ENCODE measurements at places on chromosomes 3 and 15.

- DNase-seq, result no peak
These were observed 23.4 kb downstream of the SOX14 start for GRCh38 chr3:137787529-137787928.

DNA sequence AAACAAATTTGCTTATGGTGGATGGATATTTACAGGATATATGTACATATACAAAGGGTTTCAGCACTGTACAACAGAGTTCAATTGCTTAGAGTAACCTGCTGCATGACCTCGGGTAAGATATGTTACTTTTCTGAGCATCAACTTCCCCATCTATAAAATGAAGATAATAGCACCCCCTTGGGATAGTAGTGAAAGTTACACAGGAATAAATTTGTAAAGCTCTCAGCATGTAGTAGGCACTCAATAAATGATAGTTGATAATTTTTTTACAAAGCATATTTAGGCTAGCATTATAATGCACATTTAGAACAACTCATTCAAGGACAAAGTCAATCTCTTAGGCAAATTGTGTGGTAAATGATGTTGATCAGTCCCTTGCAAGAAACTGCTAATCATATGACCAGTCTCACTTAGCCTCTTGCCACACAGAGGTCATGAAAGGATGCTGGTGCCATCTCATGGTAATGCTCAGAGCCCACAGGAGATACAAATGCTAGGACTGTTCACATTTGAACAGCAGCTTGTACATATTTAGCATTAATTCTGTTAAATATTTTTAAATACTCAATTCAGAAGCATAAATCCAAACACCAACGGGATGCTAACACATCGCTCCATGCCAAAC, 123.9 kb downstream of the MAGI1 start:
- DNase-seq, result no peak

- DNase-seq, result no peak
These were observed 172.2 kb upstream of the STRIT1 start for GRCh38 chr3:155465664-155466063.

DNA sequence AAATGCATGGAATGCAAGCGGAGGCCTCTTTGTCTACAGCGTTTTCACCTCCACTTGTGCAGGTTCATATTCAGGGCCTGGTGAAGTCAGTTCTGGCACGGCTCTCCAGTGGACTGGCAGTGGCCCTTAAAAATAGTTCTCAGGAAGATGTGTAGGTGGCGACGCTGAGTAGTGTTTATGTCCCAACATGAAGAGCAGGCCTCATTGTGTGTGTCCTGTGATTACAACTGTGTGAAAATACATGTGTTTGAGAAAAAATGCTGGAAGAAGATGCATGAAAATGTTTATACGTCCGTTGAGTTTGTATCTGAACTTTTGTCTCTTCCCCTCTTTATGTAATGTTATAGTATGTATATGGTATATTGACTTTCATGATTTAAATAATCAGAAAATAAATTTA, 7.2 kb downstream of the LIPC start:
- DNase-seq, result peak; percentile 30

DNA sequence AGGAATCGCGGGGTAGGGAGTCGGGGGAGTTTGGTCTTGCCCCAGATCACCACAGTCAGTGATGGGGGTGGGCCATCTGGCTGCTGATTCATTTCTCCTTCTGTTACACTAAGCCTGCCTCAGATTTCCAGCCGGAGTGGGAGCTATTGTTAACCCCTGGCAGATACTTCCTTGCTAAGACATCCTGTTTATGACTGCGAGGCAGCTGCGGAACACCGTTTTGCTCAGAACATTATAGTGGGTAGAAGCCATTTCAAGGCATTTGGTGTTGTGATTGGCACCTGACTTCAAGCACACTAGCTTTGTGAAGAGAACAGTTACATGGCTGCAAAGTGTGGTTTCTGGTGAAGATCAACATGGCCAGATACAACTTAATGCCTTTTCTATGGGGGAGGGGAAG, 73.8 kb downstream of the FLNB start:
- peak; percentile 14 for DNase-seq

- no peak for DNase-seq
These were observed 27.9 kb downstream of the EHD4 start for GRCh38 chr15:41944313-41944940.

GRCh38 chr3:196670339-196670738, 30.8 kb downstream of the NRROS start:
- no peak for DNase-seq

DNA sequence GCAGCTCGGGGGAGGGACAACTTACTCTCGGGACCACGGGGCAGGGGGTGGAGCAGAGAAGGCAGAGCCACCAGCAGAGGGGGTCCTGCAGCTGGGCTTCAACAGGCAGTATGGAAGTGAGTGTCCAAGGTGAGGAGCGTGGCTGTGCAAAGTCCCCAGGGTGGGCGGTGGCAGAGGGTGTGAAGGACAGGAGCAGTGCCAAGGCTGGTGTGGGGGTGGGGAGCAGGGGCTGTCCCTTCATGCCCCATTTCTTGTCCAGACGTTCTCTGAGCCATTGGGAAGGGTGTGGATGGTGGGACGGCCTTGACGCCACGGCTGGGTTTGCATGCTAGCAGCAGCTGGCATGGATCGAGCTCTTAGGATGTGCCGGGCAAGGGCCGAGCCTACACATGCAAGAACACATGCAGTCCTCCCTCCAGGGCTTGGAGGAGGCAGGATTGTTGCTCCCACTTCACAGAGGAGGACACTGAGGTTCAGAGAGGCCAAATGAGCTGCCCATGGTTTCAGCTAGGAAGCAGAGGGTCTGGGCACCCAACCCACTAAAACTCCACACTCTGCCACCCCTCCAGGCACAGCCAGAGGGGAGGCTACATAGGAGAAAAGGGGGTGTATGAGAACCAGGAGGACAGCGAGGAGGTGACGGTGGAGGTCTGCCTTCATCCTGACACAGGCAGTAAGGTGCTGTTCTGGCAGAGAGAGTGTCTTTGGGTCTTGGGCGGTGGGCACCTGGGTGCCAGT, 93.6 kb downstream of the TBC1D2B start:
- DNase-seq, result no peak

GRCh38 chr3:191301782-191302411, 27.3 kb upstream of the CCDC50 start:
- DNase-seq, result no peak

GRCh38 chr3:74403307-74403706, 211.2 kb downstream of the CNTN3 start:
- no peak for DNase-seq

GRCh38 chr3:32041316-32041715, 59.8 kb downstream of the ZNF860 start:
- DNase-seq, result no peak

DNA sequence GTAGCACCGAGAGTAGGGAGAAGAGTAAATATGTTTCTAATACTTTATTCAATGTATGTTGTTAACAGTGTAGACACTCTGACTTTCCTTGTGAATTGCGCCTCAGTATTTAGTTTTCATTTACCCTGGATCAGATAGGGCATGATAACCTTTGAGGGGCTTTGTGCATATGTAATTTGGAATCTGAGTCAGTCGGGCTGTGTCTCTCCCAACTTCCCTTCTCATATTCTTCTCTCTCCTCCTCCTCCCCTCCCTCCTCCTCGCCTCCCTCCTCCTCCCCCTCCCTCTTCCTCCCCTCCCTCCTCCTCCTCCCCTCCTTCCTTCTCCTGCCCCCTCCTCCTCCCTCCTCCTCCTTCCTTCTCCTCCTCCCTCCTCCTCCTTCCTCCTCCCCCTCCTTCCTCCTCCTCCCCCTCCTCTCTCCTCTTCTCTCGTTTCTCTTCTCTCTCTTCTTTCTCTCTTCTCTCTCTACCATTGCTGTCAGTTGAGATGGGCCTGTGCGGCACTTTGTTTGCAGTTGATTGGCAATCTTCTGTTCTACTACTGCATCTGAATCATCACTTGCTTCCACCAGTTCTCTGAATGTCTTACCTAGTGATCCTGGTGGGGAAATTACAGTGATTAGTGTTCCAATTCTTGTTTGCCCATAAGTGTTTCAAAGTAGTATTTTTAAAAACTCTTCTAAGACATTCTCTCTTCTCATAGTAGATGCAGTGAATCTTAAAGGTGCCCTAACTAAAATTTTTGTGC, 162.3 kb downstream of the PGPEP1L start:
- DNase-seq, result no peak

- no peak for DNase-seq
These were observed 505 bp upstream of the WNT5A start for GRCh38 chr3:55487381-55488241.

DNA sequence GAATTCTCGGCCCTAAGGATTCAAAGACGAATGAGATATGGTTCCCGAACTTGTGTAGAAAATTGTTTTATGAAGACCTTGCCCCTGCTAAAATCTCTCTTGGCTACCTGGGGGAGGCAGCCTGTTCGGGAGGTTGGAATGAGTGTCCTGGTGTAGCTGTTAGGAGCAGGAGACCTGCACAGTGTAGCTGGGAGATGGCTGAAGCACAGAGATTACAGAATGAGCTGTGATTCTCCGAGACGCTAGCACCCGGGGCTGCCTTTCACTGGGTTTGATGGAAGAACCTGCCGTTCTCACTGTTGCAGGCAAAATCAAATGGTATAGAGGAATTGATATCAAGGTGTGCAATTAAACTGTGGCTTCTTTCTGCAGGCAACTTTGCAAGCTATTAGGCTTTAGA, 68.0 kb downstream of the TRAK1 start:
- DNase-seq, result no peak

GRCh38 chr15:78239811-78240210, 5.4 kb upstream of the ACSBG1 start:
- no peak for DNase-seq

DNA sequence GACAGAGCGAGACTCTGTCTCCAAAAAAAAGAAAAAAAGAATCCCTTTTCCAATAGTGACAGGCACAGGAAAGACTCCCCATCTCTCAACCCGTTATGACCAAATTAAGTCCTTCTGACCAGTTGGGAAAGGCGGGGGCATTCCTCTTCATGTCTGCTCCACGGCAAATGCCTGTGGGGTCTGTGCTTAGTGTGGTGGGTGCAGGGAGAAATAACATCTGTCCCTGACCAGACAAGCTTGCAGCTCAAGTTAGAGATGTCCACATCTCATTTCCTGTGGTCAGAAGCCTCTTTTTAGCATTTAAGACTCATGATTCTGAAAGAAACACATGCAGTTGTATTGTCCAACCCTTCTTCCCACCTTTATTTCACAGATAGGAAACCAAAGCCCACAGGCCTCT, 16.2 kb downstream of the PLA1A start:
- DNase-seq, result no peak

DNA sequence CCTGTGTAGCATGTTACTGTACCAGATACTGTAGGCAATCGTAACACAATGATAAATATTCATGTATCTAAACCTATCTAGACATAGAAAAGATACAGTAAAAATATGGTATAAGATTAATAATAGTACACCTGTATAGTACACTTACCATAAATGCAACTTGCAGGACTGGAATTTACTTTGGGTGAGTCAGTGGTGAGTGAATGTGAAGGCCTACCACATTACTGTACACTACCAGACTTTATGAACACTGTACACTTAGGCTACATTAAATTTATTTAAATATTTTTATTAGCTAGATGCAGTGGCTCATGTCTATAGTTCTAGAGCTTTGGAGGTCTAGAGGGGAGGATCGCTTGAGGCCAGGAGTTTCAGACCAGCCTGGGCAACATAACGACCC, 186.6 kb upstream of the ROPN1 start:
- DNase-seq, result no peak

DNA sequence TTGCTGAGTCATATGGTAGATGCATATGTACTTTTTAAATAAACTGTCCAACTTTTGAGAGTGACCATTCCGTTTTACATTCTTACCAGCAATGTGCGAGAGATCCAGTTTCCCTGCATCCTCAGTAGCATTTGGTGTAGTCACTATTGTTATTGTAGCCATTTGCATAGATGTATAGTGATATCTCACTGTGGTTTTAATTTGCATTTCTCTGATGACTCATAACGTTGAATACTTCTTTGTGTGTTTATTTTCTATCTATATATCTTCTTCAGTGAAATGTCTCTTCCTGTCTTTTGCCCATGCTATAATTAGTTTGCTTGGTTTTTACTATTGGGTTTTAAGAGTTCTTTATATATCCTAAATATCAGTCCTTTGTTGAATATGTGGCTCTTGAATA, 255.7 kb upstream of the GRM7 start:
- DNase-seq, result no peak

- DNase-seq, result no peak
These were observed 88.0 kb downstream of the HMG20A start for GRCh38 chr15:77508541-77509243.

GRCh38 chr15:63560741-63561448, 36.3 kb upstream of the FBXL22 start:
- DNase-seq, result no peak

DNA sequence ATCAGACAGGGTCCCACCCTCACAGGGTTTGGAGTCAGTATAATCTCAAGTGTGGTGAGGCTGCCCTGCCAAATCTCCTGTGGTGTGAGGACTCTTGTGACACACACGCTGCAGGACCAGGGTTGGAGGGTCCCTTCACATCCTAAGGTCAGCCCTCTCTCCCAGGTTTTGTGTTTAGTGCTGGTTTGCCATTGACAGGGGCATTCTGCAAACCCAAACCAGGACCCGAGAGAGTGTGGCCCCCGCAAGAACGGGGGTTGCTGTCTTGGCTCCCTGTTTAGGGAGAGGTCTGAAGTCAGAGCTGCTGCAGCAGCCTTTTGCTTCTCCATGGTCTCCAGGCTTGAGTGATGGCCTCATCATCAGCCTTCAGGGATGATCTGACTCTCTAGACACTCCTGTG, 14.7 kb downstream of the FAM107A start:
- DNase-seq, result no peak

DNA sequence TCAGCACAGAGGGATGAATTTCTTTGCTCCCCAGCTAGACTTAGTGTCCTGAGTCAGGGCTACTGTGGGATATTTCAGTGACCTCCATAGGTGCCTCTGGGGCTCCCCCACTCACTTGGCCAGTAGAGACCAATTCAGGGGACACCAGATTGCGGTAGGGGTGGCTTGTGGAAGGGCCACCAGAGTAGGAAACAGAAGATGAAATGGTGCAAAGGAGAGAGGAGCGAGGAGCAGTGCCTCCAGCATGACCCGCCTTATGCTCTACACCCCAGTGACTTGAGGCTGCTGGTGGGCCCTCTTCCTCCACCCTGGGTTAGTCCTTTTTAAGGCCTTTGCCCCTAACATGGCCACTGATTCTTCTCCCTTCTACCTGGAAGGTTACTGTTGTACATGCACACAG, 2.5 kb downstream of the AEN start:
- no peak for DNase-seq

DNA sequence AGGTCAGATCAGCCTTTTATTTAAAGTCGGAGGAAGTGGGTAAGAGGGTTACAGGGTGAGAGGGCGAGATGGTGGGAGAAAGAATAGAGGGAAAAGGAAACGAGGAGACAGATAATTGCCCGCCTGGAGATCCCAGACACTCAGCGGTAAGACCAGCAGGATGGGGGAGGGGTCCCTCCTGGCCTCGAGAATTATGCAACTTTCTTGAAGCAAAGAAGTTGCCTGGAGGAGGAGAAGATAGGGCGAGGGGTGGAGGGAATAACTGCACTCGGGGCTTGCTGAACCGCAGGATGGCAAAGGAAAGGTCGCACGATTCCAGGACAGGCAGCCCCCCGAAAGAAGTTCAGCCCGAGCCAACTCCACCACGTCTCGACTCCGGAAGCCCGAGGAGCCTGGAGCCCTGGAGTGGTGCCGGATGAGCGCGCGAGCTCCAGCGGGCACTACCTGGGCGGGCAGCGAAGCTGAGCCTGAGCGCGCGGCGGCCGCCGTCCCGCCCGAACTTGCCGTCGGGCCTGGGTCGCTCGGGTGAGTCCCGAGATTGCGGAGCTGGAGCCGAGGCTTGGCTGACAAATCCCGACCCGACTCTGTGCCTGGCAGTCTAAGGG, 402 bp downstream of the WWTR1 start:
- DNase-seq, result no peak

Measured in activated T-helper 2 cell treated with anti-CD3 and anti-CD28 coated beads, Interferon-gamma antibody, Interleukin-2, Interleukin-4, amounts not matched to agents 10 μg/mL and 5 μg/mL and 100 μg/mL, durations not matched to agents 14 hours and 24 hours and 36 hours (primary cell).